ENCODE measurements at places on chromosomes 12 and 14.

DNA sequence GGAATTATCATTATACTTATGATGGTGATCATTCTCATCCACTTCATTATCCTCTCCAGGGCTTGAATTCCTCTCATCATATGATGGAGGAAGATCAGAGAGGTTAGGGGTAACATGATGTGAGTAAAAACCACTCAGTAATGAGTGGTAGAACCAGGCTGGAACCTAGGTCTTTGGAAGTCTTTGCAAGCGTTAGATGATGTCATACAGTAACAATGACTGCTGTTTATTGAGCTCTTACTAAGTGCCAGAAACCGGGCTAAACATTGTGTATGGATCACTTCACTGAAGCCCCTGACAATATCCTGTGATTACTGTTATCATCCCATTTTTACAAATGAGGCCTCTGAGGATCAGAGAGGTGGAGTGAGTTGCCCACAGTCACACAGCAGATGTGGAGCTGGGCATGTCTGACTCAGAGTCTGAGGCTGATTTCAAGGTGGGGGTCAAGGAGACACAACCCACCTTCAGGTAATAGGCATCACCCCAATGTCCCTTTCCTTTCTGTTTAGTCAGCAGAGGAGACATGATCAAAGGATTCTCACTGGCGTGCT, 19.5 kb downstream of the WSCD2 start:
- H3K4me3 ChIP-seq: no peak overlapping the region
- no peak overlapping the region for H3K27ac ChIP-seq
- no peaks in the 10 kb centered on the region for H3K36me3 ChIP-seq
- no peak for DNase-seq

- no peaks in the 10 kb centered on the region for H3K27me3 ChIP-seq
- no peaks in the 10 kb centered on the region for H3K36me3 ChIP-seq
- H3K27ac ChIP-seq: no peak overlapping the region
- H3K4me3 ChIP-seq: no peak overlapping the region
- no peak for DNase-seq
Observed at GRCh38 chr14:56949828-56950227, 139.5 kb upstream of the OTX2 start.

DNA sequence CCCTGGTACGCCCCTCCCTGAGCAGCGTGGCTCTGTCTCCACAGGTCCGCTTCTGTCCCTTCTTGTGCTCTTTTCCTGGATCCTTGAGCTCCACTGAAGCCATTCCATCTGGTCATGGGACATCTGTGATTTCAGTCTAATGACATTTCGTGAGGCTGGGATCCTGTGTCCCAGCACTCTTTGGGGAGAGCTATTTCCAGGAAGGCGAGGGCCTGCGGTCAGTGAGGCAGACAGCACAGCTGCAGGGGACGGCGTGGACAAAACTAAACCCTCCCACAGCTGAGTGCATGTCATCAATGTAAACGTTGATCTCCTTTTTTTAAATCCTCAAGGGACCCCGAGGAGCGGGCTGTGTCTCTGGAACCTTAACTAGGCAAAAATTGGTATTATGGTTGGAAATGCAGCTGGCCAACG, 127.7 kb downstream of the DACT1 start:
- no peaks in the 10 kb centered on the region for H3K27me3 ChIP-seq
- DNase-seq: no peak
- no peaks in the 10 kb centered on the region for H3K36me3 ChIP-seq
- H3K27ac ChIP-seq: no peak overlapping the region
- no peak overlapping the region for H3K4me3 ChIP-seq

DNA sequence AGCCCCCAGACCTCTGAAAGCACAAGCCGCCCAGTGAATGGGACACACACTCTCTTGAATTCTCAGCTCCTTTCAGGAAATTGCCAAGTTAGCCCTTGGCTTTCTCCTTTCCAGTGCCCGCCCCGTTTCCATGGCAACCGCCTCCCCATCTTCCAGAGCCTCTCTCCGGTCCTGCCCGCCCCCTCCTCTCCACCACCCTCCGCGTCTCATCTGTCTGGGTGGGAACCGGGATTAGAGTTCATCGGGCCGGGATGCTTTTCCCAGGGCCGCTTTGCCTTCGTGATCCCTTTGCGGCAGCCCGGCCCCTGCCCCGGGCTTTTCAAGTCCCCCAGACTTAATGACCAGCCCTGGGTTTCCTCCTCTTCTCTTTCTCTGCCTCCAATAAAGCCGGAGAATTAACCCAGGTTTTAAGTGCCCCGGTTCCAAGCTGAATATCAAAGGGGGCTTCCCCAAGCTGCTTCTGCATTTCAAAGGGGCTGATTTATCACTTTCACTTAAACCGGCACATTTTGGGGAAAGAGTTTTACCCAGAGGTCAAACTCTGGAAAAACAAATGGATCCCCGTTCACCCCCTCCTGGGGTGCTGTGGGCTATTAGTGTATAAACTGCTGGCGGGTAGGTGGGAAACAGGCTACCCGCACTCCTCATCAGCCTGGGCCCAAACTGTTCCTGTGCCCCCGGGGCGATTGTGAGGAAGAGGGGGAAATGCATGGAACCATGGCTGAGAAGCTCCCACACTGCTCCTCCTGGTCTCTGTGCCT, 101.7 kb downstream of the ZFP36L1 start:
- DNase-seq: peak; percentile 70
- H3K4me3 ChIP-seq: no peak overlapping the region
- peaks cover 52% of the 10 kb centered on the region for H3K4me1 ChIP-seq
- H3K27me3 ChIP-seq: no peaks in the 10 kb centered on the region
- no peak overlapping the region for H3K27ac ChIP-seq

DNA sequence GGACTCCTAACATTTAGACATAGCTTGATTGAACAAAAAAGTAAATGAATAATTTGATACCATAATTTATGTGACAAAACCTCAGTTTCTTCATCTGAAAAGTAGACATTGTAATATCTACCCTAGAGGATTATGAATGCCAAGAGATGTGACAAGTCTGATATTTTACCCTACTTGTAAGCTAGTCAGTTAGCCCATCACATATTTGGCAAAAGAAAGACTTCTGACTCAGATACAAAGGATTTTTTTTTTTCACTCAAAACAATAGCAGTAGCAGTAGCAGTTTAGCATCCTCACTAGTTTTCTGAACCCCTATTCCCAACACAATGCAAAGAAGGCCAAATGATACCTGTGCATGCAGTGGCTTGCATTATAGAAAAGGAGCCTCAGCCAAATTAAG, 377.3 kb upstream of the E2F7 start:
- H3K36me3 ChIP-seq: no peaks in the 10 kb centered on the region
- DNase-seq: no peak
- H3K4me1 ChIP-seq: no peaks in the 10 kb centered on the region
- no peaks in the 10 kb centered on the region for H3K27me3 ChIP-seq
- H3K4me3 ChIP-seq: no peak overlapping the region
- H3K27ac ChIP-seq: no peak overlapping the region

DNA sequence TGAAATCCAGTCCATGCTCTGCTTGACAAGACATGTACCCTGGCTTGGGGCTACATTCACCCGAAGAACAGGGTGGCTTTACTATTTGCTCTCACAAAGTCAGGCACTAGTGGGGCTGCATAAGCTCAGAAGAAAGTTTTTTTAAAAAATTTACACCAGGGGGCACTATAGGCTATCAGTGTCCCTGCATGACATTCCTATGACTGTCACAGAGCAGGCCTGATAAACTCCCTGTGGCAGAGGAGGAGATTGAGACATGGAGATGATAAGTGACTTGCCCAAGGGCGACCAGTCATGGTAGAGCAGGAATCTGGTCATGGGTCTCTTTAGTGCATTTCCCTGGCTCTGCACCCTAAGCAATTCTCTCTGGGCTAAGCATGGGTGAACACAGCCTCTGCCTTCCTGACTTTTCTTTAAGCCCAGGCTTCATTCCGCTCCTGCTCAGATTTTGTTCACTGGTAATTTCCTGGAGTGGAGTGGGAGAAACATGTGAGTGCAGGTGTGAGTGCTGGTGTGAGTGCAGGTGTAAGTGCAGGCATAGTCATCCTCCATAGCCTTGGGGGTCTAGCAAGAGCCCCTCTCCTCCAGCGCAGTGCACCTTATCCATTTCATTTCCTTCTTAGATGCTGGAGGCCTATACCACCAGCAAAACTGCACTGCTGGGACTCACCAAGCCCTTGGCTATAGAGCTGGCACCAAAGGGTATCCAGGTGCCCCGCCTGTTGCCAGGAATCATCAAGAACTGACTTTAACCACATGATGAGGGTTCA, 91.6 kb downstream of the DHRS2 start:
- H3K27ac ChIP-seq: no peak overlapping the region
- no peaks in the 10 kb centered on the region for H3K36me3 ChIP-seq
- H3K27me3 ChIP-seq: no peaks in the 10 kb centered on the region
- no peak overlapping the region for H3K4me3 ChIP-seq
- H3K4me1 ChIP-seq: no peaks in the 10 kb centered on the region

DNA sequence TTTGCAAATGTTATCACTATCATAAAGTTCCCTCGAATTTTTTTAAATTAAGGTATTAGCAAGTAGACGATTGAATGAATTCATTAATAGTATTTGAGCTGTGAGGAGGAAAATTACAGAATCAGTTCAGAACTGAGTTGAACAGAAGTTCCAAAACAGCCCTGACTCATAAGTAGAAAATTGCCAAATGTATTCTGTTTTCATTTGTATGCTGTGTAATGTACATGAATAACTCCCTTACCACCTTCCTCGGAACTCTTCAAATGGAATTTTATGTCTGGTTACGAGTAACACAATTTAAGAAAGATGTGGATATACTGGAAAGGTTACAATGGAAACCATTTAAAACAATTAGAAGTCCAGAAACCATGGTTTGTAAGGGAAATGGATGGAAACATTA, 283.3 kb upstream of the FAR2 start:
- no peak overlapping the region for H3K27ac ChIP-seq
- no peaks in the 10 kb centered on the region for H3K4me1 ChIP-seq
- no peak overlapping the region for H3K4me3 ChIP-seq
- no peak for DNase-seq

DNA sequence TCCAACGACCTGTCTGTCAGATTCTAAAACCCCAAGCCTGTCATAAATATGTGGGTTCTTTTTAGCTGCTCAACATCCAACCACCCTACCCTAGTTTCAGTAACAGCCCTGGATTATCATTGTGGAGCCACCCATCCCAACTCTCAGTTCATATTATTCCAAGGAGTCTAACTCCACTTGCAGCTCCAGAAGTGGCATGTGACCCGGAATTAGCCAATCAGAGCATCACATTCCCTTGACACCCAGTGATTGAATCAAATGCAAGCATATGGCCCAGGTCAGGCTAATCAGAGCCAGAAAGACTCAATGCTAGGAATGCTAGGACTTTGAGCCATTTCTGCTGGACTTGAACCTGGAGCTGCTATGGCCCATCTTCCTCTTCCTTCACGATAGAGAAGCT, 17.1 kb upstream of the HSP90B1 start:
- no peaks in the 10 kb centered on the region for H3K36me3 ChIP-seq
- no peak overlapping the region for H3K4me3 ChIP-seq
- DNase-seq: no peak
- H3K27me3 ChIP-seq: no peaks in the 10 kb centered on the region
- H3K4me1 ChIP-seq: no peaks in the 10 kb centered on the region
- H3K27ac ChIP-seq: no peak overlapping the region

DNA sequence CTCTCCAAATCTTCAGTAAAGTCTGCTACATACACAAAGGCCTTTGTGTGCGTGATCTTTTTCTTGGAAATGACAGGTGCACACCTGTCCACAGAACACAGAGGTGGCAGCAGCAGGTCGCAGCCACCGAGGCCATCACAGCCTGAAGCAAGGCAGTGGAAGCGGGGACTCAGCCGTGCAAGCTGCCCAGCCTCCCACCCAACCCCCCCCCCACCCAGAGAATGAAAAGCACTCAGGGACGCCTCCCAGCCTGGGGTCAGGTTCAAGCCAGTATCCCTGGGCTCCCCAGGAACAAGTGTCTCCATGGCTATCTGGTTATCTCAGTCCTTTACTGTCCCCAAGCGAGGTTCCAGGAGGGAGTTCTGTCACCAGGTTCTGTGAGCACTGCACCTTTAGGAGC, 31.2 kb upstream of the TSPAN9 start:
- no peak for DNase-seq
- no peak overlapping the region for H3K4me3 ChIP-seq
- H3K4me1 ChIP-seq: peaks cover 6% of the 10 kb centered on the region
- no peak overlapping the region for H3K27ac ChIP-seq
- no peaks in the 10 kb centered on the region for H3K36me3 ChIP-seq

DNA sequence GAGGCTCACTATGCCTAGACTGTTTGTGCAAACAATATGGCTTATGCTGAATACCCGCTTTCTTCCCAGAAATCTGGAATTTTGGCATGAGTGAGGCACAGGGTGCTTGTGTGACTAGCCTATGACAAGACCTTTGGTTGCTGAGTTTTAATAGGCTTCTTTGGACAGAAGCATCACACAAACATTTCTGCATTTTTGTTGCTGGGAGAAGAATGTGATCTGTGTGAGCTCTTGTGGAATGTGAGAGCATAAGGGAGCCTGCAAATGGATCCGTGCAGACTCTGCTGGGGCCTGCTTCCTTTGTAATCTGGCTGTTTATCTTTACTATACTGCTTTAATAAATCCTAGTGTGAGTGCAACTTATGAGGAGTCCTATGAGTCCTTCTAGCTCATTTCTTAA, 83.0 kb upstream of the ZDHHC17 start:
- H3K27ac ChIP-seq: no peak overlapping the region
- no peak overlapping the region for H3K4me3 ChIP-seq
- H3K4me1 ChIP-seq: peaks cover 8% of the 10 kb centered on the region
- H3K27me3 ChIP-seq: no peaks in the 10 kb centered on the region

DNA sequence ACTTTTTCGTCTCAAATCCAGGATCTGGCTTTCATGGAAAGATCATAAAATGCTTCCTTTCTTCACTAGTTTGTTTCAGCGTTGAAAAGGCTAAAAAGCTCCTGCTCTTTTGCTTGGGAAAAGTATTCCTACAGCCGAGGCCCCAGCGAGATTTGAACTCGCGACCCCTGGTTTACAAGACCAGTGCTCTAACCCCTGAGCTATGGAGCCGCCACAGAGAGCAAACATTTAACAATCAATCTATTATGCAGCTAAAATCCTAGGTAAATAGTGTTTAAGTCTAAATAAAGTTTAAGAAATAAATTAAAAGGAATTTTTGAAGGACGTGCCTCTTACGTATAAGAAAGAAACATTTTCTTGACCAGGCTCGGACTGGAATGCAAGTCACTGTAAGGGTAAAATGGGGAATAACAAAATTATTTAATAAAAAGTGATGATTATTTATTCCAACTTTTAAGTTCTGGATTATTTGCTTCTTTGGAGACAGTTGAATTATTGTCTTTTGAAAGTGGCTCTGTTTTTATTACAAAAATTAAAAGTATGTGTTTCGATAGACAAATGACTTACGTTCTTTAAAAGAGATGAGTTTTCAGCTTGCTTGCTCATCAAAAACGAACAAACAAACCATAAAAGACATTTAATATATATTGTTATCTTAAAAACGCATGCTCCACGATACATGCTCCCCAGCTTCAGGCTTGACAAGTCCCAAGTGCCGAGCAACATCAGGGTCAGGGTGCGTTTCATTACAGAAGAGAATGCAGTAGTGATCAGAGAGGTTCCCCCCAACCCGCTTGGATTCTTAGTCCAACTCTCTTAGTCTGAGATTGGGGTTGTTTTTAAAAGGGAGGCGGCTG, 10.2 kb downstream of the OR6S1 start:
- H3K4me3 ChIP-seq: peak overlapping the region; percentile 50
- H3K36me3 ChIP-seq: no peaks in the 10 kb centered on the region
- DNase-seq: no peak
- peaks cover 41% of the 10 kb centered on the region for H3K4me1 ChIP-seq

- DNase-seq: no peak
- H3K27ac ChIP-seq: no peak overlapping the region
- H3K36me3 ChIP-seq: no peaks in the 10 kb centered on the region
- no peak overlapping the region for H3K4me3 ChIP-seq
Observed at GRCh38 chr14:76644855-76645518, 116.3 kb upstream of the VASH1 start.

All from suprapubic skin (tissue), 4 donors.